ENCODE measurements at places on chromosomes 2 and 18. TPM values are rescaled to one million over a fixed set of nuclear protein-coding genes. Genes with fewer than 3 reads are reported as not detected.

The CCDC85A gene
- 2.7 TPM for total RNA-seq

The GRHL1 gene
- total RNA-seq: 2.0 TPM

DNA sequence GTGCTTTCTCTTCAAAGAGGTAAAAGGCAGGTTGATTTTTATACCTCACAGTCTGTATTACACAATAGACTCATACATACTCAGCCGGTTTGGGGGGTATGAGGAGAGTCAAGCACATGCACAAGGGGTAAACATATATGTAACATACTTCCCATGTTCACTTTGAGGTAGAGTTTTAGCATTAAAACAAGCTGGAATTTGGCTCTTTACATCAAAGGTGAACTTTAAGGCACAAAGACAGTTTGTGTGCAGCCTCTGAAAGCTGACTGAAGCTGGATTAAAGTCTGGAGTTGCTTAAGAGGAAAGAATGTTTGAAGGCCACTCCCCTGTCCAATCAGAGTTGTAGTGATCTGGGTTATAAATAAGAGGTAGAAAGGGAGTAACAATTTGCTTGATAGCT is 282.0 kb downstream of the DPP10 start:
- DNase-seq: no peak

- no peak for DNase-seq
These were observed 25.6 kb downstream of the ANKRD44 start for GRCh38 chr2:197284956-197285355.

DNA sequence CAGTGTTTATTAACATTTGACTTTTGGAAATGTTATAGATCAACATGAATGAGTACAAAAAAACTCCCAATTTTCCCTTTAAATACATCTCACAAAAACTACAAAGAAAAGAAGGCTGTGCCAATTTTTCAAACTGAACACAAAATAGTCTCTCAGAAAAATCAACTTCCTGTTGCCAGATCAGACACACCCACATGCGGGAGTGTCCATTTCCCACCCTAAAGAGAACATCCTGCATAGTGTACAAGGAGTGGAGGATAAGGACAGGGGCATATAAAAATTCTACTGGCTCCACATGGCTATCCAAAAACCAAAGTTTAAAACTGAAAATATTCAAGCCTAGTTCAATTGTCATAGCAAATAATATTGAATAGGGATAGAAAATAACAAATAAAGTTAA is 165.3 kb downstream of the ATAD2B start:
- no peak for DNase-seq

GRCh38 chr18:36572135-36572856 is 256.5 kb downstream of the TPGS2 start:
- DNase-seq: no peak

DNA sequence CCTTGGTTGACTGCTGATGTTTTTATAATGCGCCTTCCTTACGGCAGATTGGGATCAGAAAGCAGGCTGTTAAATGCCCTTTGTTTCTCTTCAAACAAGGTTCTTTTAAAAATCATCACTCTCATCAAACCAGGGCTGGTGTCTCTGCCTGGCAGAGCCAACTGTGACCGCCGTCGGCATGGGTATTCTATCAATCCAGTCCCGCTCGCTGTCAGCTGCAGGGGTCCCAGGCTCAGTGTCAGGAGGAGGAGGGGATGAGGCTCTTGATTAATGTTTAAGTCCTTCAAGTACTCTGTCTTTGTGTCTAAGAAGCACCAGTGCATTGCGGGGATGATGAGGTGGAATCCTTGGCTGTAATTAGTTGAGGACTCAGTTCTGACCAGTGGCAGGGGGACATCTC is 348.1 kb downstream of the RNF144A start:
- DNase-seq: no peak

DNA sequence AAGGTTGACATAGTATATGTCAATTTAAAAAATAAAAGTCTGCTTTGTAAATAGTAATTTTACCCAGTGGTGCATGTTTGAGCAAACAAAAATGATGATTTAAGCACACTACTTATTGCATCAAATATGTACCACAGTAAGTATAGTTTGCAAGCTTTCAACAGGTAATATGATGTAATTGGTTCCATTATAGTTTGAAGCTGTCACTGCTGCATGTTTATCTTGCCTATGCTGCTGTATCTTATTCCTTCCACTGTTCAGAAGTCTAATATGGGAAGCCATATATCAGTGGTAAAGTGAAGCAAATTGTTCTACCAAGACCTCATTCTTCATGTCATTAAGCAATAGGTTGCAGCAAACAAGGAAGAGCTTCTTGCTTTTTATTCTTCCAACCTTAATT is 78.6 kb upstream of the CSRNP3 start:
- DNase-seq: no peak

DNA sequence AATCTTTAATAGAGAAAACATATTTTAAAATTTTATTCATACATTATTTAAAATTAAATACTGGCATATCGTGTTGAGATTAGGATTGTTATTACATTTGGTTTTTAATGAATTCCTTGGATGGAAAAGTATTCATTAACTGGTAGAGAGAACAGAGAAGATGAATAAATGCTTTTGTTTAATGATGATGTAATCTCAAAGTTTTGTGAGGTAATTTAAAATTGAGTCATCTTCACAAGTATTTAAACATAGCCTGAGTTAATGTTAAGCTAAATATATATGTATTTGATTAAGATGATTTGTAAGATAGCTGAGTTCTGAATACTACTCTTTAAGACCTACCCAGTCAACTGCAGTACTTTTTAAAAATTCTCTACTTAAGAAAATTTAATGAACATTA is 713.4 kb upstream of the VRK2 start:
- DNase-seq: no peak

DNA sequence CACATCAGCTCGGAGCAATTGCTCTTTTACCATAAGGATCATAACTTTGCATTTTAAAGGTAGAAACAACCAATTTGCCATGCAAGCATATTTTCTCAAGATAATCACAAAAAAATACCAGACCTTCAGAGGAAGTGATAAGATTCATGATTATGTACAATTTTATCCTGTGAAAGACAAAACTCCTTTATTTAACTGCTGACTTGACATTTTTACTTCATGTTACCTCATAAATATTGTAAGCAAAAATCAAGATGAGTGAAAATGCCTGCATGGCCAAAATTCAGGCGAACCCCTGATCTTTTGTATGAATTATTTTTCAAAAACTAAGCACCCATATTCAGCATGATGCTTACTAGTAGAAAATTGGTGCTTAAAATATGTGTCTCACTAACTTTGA is 246.4 kb downstream of the CD226 start:
- no peak for DNase-seq

- DNase-seq: no peak
These were observed 250.7 kb upstream of the SALL3 start for GRCh38 chr18:78728784-78729467.

- DNase-seq: no peak
These were observed 16.2 kb downstream of the DOCK10 start for GRCh38 chr2:225025917-225026571.

- DNase-seq: no peak
These were observed 641.3 kb downstream of the DPP10 start for GRCh38 chr2:115083711-115084110.

- no peak for DNase-seq
These were observed 1372.8 kb upstream of the CDH2 start for GRCh38 chr18:29549759-29550158.

DNA sequence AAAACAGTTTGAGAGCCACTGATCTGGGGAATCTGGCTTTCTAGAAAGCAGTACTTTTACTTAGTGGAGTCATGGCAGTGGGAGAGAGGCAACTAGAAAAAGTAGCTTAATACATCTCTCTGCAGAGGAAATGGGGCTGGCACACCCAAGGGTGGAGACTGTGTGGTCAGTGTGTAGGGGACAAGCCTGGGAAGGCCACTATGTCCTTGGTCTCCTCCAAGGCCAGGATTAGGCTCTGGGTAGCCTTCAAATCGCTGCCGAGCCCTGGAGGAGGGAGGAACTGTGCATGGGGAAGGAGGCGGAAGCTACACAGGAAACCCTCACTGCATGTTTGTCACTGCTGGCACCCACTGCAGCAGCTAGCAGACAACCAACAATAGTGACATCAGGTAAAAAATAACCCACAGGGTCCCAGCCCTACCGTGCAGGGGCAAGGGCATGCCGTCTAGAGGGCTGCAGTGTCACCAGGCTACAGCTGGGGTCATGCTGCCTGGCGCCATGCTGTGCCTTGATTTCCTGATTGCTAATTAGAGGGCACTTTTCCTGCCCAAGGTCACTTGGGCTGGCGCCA is 34.8 kb downstream of the LBH start:
- DNase-seq: peak; percentile 70

GRCh38 chr2:120367221-120367620 is 21.3 kb downstream of the INHBB start:
- DNase-seq: no peak
